ENCODE measurements at places on chromosomes 2 and 18. TPM values are rescaled to one million over a fixed set of nuclear protein-coding genes. Genes with fewer than 3 reads are reported as not detected.

OTOS gene
- total RNA-seq = not detected

SCN2A gene
- total RNA-seq = 0.85 TPM

- peak; percentile 88 for DNase-seq
Measured at GRCh38 chr2:20446255-20446916, 488 bp upstream of the RHOB start.

DNA sequence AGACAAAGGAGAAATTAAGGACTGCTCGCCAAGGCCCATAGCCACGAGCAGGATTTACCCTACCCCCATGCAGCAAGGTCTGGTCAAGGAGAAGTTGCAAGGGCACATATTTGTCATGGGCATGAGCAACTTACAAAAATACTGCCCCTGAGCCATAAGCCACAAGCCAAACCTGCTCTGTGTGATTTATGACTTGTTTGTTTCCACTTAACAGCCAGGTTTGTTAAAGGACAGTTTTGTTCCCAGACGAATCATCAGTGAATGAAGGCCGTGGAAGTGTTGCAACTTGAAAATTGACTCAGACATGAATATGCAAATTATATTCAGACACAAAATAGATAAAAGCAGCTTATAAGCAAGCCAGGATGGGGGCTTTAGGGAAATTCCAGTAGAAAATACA, 31.3 kb upstream of the EVA1A start:
- DNase-seq = no peak

GRCh38 chr2:133061874-133062593, 392.0 kb upstream of the LYPD1 start:
- no peak for DNase-seq

GRCh38 chr2:128214251-128214650, 104.4 kb downstream of the HS6ST1 start:
- DNase-seq = no peak

- no peak for DNase-seq
Measured at GRCh38 chr2:225156853-225157451, 114.7 kb upstream of the DOCK10 start.

Measured in spleen (tissue), 13 donors.